Motor neuron (in vitro differentiated cells): ENCODE measurements at places on chromosomes 13 and 19.

DNA sequence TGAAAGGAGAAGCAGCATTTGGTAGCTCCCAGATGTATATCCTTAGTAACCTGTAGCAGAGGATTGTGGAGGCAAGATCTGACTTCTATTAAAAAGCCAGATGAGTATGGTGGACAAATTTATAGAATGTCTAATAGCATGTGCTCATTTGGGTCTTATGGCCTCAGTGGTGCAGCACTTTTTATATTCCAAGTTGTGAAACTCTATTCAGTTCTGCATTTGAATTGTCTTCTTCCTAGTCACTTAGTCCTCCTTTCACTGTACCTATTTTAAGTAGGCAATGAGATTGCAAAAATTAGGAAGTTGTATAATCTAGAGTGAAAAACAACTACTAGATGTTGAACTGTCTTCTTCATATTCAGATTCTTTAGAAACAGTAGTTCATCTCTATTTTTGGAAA lies 412.5 kb upstream of the PCDH9 start:
- no peak for ATAC-seq

DNA sequence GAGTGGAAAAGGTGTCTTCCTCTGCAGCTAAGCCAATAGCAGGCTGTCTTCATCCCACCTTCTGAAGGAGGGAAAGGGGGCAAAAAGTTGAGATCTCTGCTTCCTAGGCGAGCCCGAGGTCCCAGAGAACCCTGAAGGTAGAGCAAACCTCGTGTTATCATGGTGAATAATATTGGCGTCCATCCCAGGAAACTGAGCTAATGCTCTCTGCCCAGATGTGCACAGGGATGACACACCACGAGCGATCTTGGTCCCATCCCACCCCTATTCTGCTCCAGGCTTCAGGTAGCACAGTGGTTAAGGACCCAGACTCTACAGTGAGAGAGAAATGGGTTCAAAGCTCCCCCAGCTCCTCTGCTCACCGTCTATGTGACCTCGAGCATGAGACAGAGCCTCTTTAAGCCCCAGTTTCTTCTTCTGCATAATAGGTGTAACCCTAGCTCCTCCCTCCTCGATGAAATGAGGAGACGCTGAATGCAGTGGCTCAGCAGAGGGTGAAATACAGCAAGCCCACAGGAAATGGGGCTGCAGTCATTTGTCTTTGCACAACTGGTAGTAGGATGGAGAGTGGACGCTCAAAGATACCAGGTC lies 9.9 kb upstream of the CEACAM20 start:
- ATAC-seq: no peak

DNA sequence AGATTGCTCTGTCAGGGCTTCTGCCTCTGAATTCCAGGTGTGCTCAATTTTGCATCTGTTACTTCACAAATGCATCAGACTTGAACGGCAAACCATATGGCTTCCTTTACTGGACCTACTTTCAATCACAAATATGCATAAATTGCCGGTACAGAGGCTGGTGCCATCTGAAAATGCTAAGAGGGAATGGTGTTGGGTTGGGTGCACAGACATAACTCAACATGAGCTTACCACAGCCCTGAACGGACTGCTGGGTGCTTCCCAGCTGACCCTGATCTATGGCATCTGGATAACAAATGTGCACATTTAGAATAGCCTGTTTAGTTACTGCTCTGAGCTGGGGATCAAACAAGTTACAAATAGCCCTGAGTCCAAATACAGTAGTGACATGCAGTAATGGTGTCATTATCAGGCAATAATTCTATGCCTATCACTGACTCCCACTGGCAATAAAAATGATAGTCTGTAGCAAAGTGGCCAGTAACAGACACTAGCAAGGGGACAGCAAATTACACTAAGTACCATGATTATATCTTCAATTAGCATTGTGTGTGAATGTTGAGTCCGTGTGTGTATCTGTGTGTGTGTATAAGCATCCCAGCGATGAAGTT lies 927.3 kb downstream of the DIAPH3 start:
- no peak for ATAC-seq

DNA sequence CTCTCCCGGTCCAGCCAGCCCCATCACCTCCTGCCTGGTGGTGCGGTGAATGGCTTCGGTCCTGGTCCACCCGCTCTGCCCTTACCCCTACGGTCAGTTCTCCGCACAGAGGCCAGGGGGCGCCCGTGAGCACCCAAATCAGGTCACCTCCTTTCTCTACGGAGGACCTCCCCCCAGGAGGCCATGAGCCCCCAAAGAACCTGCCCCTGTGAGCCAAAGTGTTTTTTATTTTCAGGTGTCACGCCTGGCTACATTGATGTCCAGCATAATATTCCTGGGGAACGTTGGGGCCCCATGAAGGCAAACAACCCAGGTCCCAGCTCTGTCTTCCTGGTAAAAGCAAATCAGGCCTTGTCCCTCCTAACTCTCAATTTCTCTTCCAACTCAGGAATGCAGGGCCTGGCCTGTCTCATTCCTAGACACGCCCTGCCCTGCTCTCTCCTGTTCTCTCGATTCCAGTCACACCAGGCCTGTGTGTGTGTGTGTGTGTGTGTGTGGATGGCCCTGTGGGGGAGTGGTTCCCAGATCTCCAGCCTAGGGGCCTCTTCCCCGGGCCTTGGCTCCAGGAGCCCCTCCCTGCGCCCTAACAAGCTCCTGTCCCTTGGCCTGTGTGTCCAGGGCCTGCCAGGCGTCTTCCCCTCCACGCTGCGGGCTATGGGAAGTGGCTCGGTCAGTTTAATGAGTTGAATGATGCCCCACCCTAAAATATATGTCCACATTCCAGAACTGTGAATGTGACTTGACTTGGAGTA lies 9.7 kb upstream of the GIPC1 start:
- ATAC-seq: peak; percentile 73

DNA sequence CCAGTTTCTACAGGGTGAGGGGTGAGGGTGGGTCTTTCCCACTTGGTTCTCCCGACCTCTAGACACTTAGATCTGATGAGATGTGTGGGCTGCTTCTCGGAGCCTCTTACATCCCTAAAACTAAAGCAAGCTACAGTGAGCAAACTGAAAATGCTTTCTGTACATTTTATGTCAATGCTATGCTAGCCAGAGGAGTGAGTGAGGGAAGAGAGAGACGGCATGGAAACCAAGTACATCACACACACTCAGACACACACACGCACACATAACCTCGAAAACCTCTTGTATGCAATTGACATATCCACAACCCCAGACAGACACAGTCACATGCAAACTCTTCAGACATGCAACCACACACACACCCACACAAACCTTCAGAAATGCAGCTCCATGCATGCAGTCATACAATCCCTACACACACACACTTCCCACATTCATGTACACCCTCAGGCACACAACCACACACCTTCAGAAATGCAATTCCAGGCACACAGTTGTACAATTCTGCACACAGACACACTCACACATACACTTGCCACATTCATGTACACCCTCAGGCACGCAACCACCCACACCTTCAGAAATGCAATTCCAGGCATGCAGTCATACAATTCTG lies 1.4 kb downstream of the SLC1A6 start:
- ATAC-seq: no peak

DNA sequence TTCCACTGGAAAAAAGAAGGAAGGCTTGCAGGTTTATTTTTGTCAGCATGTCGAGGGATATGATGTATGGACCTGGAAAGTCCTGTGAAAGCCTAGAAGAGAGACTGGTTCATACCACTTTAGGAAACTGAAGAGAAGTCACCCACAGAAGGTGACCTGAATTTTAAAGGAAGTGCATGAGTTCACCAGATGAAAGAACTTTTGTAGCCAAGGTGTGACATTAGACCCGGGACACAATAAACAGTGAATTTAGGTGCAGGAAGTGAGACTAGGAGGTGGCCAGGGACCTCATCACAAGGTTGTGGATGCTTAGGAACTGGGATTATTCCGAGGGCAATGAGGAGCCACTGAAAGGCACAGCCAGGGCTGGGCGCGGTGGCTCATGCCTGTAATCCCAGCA lies 79.1 kb downstream of the ZNF429 start:
- no peak for ATAC-seq

DNA sequence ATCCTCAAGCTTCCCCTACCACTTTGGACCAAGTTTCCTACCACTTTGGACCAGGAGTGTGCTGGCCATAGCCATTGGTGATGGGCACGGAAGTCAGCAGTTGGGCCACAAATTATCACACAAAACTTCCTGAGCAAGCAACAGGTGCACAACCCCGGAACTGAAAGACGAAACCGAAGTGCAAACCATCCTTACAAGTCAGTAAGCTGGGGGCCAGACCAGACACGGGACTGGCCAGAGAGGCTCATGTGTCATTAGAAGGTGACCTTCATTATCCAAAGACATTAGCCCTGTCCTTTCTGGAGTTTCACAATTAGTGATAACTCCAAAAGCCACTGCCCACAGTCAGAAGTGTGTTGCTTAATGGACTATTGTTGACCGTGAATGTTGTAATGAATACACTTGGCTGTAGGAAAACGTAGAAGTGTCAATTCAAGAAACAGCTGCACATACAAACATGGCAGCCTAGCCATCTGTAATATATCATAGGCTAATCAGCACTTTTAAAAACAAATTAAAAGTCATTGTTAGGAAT lies 244.1 kb upstream of the IRS2 start:
- no peak for ATAC-seq

GRCh38 chr19:36773223-36773579 lies 594 bp upstream of the ZNF850 start:
- no peak for ATAC-seq

DNA sequence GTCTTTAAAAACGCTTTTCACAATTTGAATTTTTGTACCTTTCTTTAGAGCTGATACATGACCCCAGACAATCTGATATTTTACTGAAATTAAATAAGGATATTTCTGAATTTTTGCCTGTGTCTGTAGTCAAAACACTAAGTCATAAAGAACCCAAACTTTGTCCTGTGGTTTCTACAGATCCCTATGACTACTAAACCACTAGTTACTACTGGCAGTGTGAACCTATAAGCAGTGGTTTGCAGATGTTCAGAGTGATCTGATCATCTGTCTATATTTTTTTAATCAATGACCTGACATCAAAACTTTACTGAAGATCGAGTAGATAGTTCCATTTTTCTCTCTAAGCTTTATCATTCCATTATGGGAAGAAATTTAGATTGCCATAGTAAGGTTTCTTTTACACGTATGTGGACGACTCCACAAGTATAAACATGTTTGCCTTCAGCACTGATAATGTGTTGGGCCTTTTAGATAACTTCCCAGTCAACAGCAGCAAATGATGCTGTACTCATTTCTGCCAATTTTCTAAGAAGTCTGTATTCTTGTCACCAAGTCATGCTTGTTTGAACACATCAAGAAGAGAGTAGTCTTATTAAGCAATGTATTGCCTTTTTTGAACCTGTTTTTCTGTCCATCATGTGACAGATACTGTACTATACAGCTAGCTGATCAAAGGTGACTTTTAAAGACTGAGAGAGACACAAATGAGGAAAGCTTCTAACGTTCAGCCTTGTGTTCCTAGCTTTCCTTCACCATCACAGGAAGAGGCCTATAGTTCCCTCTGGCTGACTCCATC lies 21.8 kb downstream of the POLR1D start:
- no peak for ATAC-seq

DNA sequence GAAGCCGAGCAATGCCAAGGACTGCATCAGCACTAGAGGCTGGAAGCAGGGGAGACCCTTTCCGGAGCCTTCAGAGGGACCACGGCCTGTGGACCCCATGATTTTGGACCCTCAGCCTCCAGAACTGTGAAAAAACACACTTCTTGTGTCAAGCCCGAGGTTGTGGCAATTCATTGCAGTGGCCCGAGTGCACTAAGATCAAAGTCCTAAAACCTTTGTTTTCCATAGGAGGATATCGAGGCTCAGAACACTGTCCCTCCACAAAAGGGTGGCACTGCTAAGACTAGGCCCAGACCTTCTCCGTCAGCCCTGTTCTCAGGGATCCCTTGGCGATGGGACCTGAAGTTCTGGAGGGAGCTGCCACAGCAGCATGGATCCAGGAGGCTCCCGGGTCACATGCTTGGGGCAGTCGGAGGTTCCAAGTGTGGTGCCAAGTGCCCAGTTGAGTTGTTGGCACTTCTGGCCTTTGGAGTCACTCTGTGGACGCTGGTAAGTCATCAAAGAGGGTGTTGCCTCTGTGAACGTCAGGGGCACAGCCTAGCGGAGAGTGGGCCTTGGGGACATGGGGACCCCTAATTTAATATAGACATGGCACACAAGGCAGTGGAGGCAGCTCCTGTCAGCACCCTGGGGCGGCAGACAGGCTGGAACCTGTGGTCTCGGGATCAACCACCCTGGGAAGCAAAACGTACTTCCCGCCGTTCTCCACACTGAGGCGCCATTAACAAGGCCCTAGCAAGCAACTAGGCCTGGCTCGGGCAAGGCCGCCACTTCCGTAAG lies 199.2 kb downstream of the COL4A1 start:
- no peak for ATAC-seq

- no peak for ATAC-seq
These were observed 9.5 kb upstream of the SUPT20H start for GRCh38 chr13:37068962-37069361.
